Karpas-422 (cell line): ENCODE measurements at places on chromosomes 2 and 18. TPM values are rescaled to one million over a fixed set of nuclear protein-coding genes. Genes with fewer than 3 reads are reported as not detected.

CTNNA2 gene
- total RNA-seq: not detected in 2 replicates

VAMP5 gene
- total RNA-seq: 0.29 TPM in 1 of 2 replicates, not detected in the other

ZNF804A gene
- 27.7 and 27.8 TPM in 2 replicates for total RNA-seq

ZNF513 gene
- 7.0 and 12.6 TPM in 2 replicates for total RNA-seq

NT5DC4 gene
- not detected in 2 replicates for total RNA-seq

ADD2 gene
- total RNA-seq: not detected in 2 replicates

TLX2 gene
- 0.25 and 2.5 TPM in 2 replicates for total RNA-seq

TWIST2 gene
- 0.67 TPM in 1 of 2 replicates, not detected in the other for total RNA-seq

SEPTIN2 gene
- 208 and 281 TPM in 2 replicates for total RNA-seq

NETO1 gene
- not detected in 2 replicates for total RNA-seq

C1GALT1C1L gene
- total RNA-seq: not detected in 2 replicates

MAP2 gene
- total RNA-seq: 0.97 and 1.5 TPM in 2 replicates

MYO5B gene
- total RNA-seq: 0.97 TPM in 1 of 2 replicates, not detected in the other

NDC80 gene
- 25.4 and 48.5 TPM in 2 replicates for total RNA-seq

SCTR gene
- not detected in 2 replicates for total RNA-seq

MAB21L4 gene
- total RNA-seq: not detected in 2 replicates

UNC50 gene
- total RNA-seq: 30.3 and 36.4 TPM in 2 replicates

ESPNL gene
- 1.0 TPM in 2 replicates for total RNA-seq

PIEZO2 gene
- not detected in 2 replicates for total RNA-seq

PSMA8 gene
- not detected in 2 replicates for total RNA-seq

ARHGEF4 gene
- total RNA-seq: not detected in 2 replicates

DLGAP1 gene
- 4.8 and 8.8 TPM in 2 replicates for total RNA-seq

SSB gene
- total RNA-seq: 129 and 160 TPM in 2 replicates

MC5R gene
- total RNA-seq: not detected in 2 replicates

SPHKAP gene
- not detected in 2 replicates for total RNA-seq

DES gene
- not detected in 2 replicates for total RNA-seq

BOLL gene
- total RNA-seq: not detected in 2 replicates

RAB27B gene
- 0.11 TPM in 1 of 2 replicates, not detected in the other for total RNA-seq

IL36A gene
- not detected in 2 replicates for total RNA-seq
